ENCODE measurements at places on chromosomes 3 and 15. TPM values are rescaled to one million over a fixed set of nuclear protein-coding genes. Genes with fewer than 3 reads are reported as not detected.

PLCL2 gene
- total RNA-seq: 19.7 TPM

- H3K27me3 ChIP-seq: no peaks in the 10 kb centered on the region
- DNase-seq: no peak
- H3K27ac ChIP-seq: no peak overlapping the region
- H3K36me3 ChIP-seq: no peaks in the 10 kb centered on the region
These were observed 642.3 kb downstream of the ROBO2 start for GRCh38 chr3:77682162-77682561.

DNA sequence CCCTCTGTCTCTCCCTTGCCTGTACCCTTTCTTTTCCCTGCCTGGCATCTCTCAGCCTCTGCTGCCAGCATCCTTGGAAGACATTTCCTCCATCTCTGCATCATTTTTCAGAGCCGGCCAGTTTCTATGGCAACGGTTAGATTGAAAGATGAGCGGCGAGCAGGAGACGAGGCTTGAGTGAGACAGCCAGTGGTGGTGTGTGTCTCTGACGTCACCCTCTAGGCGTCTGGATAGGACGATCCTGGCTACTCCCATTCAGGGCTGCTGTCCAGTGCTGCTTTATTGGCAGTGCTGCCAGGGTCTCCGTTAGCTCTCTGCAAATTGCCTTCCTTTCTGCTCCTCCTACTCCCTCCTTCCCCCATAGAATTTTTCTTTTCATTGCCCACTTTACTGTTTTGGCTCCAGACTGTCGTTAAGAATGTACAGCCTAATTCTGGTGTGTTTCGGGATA, 57.9 kb downstream of the TRAK1 start:
- H3K4me3 ChIP-seq: no peak overlapping the region
- H3K36me3 ChIP-seq: peaks cover 4% of the 10 kb centered on the region
- H3K4me1 ChIP-seq: peaks cover 28% of the 10 kb centered on the region

DNA sequence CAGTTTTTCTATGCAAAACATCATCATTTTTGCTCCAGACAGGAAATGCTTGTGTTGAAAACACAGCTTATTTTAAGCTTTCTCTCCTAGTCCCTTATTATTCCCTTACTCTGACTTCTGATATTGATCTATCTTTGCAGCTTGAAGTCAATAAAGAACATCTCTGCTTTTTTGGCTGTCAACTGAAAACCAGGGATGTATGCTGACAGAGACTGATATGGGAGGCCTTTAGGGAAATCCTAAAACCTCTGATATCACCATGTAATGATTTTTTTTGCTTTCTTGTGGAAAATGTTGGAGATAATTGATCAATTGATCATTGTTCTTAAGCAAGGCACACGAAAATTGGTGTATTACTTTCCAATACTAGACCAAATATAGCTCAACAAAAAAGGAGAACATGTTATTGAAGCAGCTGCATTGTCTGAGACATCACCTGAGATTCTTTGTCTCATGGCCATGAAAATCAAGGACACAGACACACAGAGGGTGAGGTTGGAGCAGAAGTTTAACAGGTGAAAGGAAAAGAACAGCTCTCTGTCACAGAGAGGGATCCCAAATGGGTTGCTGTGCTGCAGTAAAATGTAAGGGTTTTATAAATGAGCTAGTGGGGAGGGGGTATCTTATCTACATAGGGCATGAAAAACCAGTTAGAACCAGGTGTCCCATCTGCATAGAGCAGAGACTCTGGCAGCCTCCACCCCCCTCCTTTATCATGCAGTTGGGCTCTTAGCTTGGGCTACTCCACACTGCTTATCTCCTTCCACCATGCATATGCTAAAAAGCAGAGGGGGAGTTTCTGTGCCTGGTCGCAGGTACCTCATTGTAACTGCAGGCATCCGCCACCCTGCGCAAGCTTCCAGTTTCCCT, 17.0 kb upstream of the SENP7 start:
- no peak for DNase-seq
- H3K4me1 ChIP-seq: peaks cover 32% of the 10 kb centered on the region
- no peaks in the 10 kb centered on the region for H3K27me3 ChIP-seq
- H3K36me3 ChIP-seq: peaks cover 8% of the 10 kb centered on the region

ANKUB1 gene
- not detected for total RNA-seq

- peaks cover 3% of the 10 kb centered on the region for H3K27me3 ChIP-seq
- H3K4me1 ChIP-seq: peaks cover 10% of the 10 kb centered on the region
- no peak for DNase-seq
- peaks cover 2% of the 10 kb centered on the region for H3K36me3 ChIP-seq
- H3K27ac ChIP-seq: no peak overlapping the region
These were observed 2.1 kb downstream of the GRM2 start for GRCh38 chr3:51709004-51709420.

GRM2 gene
- total RNA-seq: 0.22 TPM

DNA sequence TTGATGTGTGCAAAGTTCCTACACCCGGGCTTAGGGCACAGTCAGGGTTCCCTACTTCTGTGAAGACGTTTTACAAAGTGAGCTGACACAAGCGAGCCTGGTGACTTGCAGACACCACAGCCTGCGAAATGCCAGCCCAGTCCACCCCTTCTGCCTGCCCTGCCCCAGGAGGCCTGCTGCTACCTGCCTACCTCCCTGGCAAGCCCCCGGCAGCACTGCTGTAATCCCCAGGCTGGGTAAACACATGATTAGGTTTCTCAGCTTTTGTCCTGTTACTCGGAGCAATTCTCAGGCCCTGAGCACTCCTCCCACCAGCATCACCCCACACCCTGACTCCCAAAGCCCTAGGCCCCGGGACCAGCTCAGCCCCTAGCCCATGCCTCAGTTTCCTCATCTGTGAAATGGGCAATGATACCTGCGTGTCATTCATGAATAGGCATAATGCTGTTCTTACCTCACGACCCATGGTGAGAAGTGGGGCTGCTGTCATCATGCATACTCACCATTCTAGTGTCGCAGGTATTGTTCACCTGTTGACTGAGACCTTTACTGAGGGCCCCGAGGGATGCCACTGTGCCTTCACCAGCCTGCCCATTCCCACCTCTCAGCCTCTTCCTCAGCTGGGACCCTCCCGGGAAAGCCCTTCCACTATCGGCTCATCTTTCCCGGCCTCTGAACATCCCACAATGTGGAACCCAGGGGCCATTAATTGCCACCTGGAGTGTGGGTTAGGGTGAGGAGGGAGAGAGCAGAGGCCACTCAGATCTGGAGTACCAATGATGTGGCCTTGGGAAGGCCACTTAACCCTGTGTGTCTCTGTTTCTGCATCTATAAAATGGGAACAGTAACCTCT, 31.5 kb upstream of the SLC6A6 start:
- no peaks in the 10 kb centered on the region for H3K36me3 ChIP-seq
- no peaks in the 10 kb centered on the region for H3K27me3 ChIP-seq
- no peak for DNase-seq
- no peak overlapping the region for H3K27ac ChIP-seq
- no peaks in the 10 kb centered on the region for H3K4me1 ChIP-seq

ZNF774 gene
- 1.4 TPM for total RNA-seq

- no peaks in the 10 kb centered on the region for H3K27me3 ChIP-seq
- no peak overlapping the region for H3K27ac ChIP-seq
- no peaks in the 10 kb centered on the region for H3K36me3 ChIP-seq
These were observed 68.4 kb downstream of the MINDY2 start for GRCh38 chr15:58839485-58839884.

DNA sequence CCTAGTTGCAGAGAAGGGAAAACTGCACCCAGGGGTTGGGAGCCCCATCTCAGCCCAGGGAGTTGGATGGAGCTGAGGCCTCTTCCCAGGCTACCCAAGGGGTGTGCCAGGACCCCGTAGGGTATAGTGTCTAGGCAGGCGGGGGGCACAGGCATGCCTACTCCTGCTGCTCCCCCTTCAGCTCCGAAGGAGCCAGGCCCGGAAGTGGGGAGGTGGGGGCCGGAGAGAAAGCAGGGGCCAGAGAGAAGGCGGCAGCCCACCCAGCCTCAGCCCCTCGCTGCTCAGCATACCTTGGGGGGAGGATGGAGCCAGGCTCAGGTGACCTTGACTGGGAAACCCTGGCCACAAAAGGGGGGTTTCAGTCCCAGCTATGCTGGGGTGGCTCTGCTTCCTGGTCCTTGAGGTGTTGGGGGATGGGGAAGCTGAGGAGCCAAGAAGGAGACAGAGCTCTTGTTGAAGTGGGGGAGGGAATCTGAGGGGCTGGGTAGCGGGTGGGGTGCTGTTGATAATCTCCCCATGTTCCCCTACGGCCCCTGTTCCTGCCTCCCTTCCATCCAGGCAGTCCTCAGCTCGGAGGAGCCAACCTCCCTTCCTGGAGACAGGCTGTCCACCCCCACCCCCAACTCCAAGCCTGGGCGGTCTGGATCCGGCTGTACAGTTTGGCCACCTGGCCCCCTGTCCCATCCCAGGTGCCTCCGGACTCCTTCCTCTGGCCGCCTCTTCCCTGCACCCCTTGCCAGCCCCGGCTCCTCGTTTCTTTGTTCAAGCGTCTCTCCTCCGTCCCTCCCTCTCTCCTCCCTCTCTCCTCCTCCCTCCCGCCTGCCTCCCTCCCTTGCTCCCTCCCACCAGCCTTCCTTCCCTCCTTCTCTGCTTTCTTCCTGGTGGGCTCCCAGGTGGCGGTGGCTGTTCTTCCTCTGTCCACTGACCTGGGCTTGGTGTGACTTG, 1.7 kb downstream of the SEMA3F start:
- no peak for DNase-seq
- H3K4me3 ChIP-seq: no peak overlapping the region
- peaks cover 30% of the 10 kb centered on the region for H3K27me3 ChIP-seq
- H3K36me3 ChIP-seq: no peaks in the 10 kb centered on the region

GRCh38 chr3:37982331-37982730, 8.3 kb upstream of the VILL start:
- no peak overlapping the region for H3K27ac ChIP-seq
- DNase-seq: no peak
- no peaks in the 10 kb centered on the region for H3K27me3 ChIP-seq

GRCh38 chr3:124927574-124928045, 6.9 kb downstream of the MUC13 start:
- H3K27ac ChIP-seq: no peak overlapping the region
- H3K27me3 ChIP-seq: peaks cover 15% of the 10 kb centered on the region
- H3K4me3 ChIP-seq: no peak overlapping the region

DNA sequence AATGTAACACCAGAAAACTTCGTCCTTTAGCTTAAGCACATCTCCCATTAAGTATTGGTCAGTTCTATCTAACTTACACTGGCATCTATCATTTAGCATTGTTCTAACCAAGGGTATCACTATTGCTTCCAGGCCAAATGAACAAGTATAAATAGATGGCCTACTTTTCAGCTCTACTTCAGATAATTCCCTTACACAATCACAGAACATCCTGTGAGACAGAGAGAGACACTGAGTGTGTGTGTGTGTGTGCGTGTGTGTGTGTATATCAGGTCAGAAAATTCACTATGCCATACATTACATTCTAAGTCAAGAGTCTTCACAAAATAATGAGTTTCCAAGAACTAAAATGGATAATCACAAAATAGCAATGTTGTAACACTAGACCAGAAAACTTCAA, 39.1 kb downstream of the SCAPER start:
- H3K27ac ChIP-seq: peak overlapping the region; percentile 1
- H3K36me3 ChIP-seq: peaks cover 11% of the 10 kb centered on the region
- no peaks in the 10 kb centered on the region for H3K27me3 ChIP-seq
- H3K4me1 ChIP-seq: peaks cover 61% of the 10 kb centered on the region

ITPR1 gene
- 93.9 TPM for total RNA-seq

FOXL2 gene
- total RNA-seq: not detected

DNA sequence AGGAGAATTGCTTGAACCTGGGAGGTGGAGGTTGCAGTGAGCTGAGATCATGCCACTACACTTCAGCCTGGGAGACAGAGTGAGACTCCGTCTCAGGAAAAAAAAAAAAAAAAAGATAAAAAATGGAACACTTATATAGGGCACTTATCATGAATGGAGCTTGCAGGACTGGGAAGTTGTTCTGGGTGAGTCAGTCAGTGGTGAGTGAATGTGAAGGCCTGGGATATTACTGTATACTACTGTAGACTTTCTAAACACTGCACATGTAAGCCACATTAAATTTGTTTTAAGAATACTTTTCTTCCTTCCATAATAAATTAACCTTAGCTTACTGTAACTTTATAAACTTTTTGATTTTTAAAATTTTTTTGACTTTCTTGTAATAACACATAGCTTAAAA, 59.8 kb downstream of the SFMBT1 start:
- no peaks in the 10 kb centered on the region for H3K27me3 ChIP-seq
- H3K4me1 ChIP-seq: peaks cover 47% of the 10 kb centered on the region
- H3K27ac ChIP-seq: no peak overlapping the region
- H3K36me3 ChIP-seq: no peaks in the 10 kb centered on the region
- no peak overlapping the region for H3K4me3 ChIP-seq

GRCh38 chr15:33292717-33293307, 18.0 kb upstream of the RYR3 start:
- no peaks in the 10 kb centered on the region for H3K36me3 ChIP-seq
- H3K4me3 ChIP-seq: no peak overlapping the region
- no peaks in the 10 kb centered on the region for H3K4me1 ChIP-seq
- peak; percentile 73 for DNase-seq

- no peak for DNase-seq
- no peaks in the 10 kb centered on the region for H3K4me1 ChIP-seq
- no peak overlapping the region for H3K27ac ChIP-seq
- H3K36me3 ChIP-seq: peaks cover 43% of the 10 kb centered on the region
These were observed 69.9 kb downstream of the DENND4A start for GRCh38 chr15:65722191-65722590.

- no peak overlapping the region for H3K27ac ChIP-seq
- no peak for DNase-seq
- peaks cover 2% of the 10 kb centered on the region for H3K36me3 ChIP-seq
- H3K4me3 ChIP-seq: no peak overlapping the region
- H3K4me1 ChIP-seq: peaks cover 69% of the 10 kb centered on the region
- no peaks in the 10 kb centered on the region for H3K27me3 ChIP-seq
These were observed 94.8 kb downstream of the IGF1R start for GRCh38 chr15:98743177-98743576.

Data from activated CD8-positive, alpha-beta T cell treated with anti-CD3 and anti-CD28 coated beads for 36 hours (primary cell).